ENCODE measurements at places on chromosomes 5 and 9.

DNA sequence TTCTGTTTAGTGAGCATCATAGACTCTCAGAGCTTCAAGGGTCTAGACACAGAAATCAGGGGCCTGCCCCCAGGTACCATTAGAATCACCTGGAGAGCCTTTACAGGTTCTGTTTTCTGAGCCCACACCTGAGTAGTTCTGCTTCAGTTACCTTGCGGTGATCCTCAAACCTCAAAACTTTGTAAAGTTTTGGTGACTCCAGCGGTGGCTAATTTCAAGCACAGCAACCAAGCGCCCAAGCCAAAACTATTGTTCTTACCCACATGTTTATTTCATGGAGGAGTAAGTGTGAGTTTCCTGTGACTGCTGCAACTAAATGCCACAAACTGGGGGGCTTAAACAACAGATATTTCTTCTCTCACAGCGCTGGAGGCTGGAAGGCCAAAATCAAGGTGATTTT, 108.9 kb downstream of the FOXD1 start:
- no peak for DNase-seq

GRCh38 chr5:79853676-79854418, 137.2 kb downstream of the MTX3 start:
- DNase-seq, result no peak

- DNase-seq, result no peak
Observed at GRCh38 chr9:33136721-33137670, 30.1 kb downstream of the B4GALT1 start.

GRCh38 chr5:130550562-130550928, 614.5 kb downstream of the HINT1 start:
- no peak for DNase-seq

GRCh38 chr5:53403758-53404157, 76.7 kb upstream of the FST start:
- DNase-seq, result no peak

DNA sequence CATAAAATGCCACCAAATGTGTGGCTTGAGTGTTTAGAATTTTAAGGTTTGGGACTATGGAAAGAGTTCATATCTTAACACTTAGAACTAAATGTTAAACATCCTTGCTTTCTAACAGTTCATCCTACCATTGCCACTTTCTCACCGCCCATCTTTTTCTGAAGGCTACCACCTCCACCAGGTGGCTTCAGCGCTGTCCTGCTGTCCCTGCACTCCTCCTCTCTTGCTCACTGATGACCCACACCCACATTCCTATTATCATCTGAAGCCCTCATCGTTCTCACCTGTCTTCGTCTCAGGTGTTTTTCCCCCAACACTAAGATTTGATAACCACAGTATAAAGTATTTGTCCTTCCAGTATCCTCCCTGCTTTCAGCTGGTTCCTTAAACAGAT, 7.4 kb downstream of the MEGF10 start:
- no peak for DNase-seq

GRCh38 chr9:89845862-89846261, 241.1 kb downstream of the GADD45G start:
- DNase-seq, result no peak

DNA sequence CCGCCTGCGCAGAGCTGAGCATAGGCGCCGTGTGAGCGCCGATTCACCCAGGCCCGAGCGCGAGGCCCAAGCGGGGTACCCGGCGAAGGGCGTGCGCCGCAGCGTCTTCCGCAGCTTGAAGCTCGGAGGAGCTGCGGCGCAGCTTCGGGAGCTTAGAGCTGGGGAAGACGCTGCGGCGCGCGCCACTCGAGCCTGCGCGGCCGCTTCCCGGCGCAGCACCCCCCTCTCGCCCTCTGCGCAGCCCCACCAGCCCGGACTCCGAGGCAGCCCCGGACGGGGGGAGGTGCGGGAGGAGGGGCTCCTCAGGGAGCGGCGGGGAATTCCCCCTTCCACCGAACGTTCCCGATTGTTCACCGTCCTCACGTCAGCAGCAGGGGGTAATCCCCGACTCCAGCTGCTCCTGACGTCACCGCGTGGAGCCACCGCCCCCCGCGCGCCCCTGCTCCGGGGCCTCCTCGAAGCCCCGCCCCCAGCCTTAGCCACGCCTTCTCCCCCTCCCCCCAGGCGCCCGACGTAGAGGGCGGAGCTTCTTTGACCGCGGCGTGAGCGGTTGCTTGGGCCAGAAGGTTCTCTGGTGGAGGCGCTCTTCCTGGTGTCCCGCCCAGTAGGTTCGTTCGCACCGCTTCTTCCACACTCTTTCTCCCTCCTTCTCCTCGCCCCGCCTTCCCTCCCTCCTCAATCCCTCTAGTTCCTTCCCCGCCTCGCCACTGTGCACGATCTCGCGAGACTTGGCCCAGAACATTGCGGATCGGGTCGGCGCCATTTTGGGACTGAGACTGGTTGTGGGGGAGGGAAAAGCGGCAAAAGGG, at the start of gene GPBP1:
GPBP1 (plus strand) TSS at position 741 of the 809 bp plus-strand sequence. CDS start 40,072 bp downstream, outside the sequence.
- peak; percentile 97 for DNase-seq

DNA sequence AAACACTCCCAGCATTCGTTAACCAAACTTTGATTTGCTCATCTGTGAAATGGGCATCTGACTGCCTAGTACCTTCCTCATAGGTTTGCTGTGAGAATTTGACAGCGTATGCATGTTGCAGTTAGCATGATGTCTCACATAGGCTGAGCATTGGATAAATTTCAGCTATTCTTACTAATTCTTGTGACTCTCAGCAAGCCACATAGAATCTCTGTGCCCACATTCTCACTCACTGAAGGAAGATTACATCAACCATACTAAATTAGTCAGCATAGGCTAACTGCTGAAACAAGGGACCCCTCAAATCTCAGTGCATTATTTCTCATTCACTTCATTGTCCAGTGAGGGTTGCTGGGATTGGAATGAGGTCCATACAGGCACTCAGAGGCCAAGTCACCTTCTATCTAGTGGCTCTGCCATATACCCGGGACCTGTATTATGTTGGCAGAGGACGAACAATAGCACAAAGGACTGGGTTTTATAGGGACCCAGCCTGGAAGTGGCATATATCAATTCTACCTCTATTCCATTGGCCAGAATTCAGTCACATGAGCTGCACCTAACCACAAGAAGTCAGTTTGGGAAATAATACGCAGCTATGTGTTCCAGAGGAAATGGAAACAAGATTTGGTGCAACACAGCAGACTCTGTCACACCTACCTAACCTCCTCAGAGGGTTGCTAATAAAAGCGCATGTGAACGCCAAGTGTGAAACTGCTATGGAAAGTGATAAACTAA, 4.2 kb upstream of the PTGER4 start:
- DNase-seq, result no peak

- no peak for DNase-seq
Observed at GRCh38 chr9:104872656-104873488, 55.1 kb downstream of the ABCA1 start.

GRCh38 chr9:123652416-123652815, 277.5 kb downstream of the DENND1A start:
- no peak for DNase-seq

- DNase-seq, result no peak
Observed at GRCh38 chr5:149808264-149808982, 78.3 kb downstream of the PPARGC1B start.

DNA sequence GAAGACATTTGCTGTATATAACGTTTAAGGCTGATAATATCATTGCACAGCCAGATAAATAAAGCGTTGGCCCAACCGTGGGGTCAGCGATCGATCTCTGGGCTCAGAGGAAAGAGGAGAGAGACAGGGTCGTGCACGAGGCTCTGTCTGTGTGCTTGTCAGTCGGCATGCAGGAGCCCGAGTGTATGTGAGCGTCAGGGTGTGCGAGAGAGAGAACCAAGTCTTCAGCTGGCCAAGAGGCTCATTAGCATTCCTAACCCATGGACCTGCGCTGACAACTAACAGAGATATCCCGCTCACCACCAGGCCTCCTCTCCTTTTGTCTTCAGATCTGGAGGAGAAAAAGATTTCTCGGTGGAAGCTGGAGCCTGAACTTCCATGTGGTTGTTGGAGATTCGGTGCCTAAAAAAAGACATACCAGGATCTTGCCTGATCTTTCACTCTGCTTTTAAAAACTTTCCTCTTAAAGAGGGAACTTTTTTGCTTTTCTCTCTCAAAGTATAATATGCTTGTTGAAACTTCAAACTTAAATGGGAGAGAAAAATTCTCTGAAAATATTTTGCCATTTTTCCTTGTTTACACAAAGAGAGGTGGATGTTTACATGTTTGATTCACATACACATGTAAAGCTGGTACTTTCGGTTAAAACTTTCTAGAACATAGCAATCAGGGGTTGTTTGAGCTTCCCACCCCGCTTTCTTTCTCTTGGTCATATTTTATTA, 16.5 kb downstream of the NR2F1 start:
- DNase-seq, result no peak

GRCh38 chr9:77989909-77990308, 41.7 kb downstream of the GNAQ start:
- no peak for DNase-seq

DNA sequence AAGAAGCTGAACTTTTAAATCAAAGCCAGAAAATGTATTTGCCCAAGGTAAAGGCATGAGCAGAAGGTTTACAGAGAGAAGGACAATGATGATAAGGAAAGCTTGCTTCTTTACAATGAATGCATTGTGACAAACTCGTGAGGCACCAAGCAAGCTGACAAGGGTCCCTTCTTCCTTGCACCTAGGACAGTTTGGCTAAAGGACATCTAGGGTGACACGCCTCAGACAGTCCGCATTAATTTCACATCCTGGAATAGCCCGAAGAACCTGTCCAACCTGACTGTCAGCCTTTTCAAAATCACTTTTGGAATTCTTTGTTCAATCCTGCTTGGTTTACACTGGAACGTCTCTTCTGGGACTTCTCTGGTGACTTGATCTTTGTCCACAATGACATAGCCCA, 146.4 kb upstream of the MAP3K1 start:
- DNase-seq, result no peak

GRCh38 chr9:132577119-132577518, 5.3 kb upstream of the BARHL1 start:
- no peak for DNase-seq

DNA sequence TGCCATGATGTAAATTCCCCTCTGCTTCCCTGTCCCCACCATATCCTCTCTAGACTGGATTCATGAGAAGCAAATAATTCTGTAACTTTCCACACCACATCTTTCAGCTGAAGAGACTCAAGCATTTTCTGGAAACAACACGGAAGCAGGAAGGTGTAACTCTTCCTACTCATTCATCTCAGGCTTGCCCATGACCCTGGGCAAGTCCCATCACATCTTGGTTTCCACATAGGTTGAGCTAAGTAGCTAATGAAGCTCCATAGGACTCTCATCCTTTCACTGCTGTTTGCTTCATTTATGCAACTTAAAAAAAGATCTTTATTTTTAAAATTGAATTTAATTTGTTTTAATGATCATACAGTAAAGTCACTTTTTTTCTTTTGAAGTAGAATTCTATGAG, 32.7 kb upstream of the STARD4 start:
- no peak for DNase-seq

DNA sequence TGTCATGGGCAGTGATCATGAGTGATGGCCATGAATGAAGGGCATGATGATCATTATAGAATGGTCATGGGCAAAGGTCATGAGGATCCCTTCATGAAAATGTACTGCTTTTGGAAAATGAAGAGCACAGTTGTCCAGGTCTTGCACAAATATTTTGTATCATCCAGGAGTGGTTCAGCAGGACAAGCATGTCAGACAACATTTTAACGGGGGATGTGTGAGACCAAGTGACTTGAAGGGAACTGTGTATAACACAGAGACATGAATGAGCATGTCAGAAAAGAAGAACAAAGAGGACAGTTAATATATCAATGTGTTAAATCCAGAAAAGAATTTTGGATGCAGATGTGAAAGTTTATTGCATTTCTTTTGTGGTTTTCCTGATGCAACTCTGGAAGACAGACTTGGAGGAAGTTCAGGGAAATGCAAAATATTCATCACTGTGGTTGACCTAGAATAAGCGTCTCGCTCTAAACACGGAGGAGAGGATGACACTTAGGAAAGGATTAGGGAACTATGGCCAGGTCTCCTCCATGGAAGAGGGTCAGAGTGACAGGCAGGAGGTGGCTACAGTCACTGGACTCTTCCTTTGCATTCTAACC, 116.1 kb upstream of the IRX4 start:
- DNase-seq, result no peak

DNA sequence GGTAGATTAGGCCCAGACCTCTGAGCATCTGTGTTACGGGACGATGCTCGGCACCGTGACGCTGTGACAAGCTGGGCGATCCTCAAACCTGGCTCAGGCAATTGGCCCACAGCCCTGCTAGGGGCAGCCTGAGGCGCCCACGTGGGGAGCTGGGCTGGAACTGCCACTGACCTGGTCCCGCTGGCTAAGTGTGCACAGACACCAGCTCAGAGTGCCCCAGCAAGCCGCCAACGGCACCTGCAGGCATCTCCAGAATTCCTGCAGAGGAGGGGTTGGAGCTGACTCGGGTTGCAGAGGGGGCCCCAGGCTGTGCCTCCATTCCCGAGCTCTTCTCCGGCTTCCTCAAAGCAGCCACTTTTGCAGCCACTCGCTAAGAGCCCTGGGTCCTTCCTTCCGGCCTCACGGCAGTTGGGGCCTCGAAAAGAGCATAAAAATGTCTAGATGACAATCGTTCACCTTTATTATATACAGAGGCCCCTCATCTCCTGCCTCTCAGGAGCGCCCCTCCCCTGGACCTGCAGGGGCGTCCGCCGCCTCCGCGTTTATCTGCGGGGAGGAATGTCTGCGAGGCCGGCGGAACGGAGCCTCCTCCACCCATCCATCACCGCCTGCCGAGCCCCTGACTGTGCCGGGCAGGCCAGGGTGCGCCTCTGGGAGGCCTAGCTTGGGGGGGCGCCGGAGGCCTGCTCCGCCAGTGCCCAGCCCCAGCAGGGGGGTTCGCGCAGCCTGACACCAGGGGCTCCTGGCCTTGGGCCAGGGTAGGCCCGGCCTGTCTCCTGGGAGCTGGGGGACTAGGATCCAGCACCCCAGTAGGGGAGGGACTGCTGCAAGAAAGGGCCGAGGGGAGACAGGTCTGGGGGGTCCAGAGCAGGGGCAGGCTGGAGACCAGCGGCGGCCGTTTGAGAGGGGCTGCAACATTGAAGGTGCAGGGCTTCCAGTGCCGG, 144.9 kb downstream of the BARX1 start:
- no peak for DNase-seq

DNA sequence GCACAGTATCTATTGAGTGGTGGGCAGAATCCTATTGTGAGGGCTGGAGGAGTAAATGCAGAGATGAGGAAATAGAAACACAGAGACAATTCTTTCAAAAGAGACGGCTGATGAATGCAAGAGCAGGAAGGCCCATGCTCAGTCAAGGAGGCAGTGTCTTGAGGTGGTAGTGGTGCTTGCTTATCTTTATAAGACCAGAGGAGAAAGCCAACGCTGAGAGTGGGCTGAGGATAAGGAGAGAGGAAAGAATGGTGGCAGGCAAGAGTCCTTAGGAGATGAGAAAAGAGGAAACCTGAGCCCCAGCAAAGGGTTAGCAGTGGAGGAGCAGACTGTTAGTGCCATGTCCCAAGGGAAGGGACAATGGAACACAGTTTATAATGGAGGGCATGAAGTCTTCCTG, 86.0 kb downstream of the SNCAIP start:
- no peak for DNase-seq

Data from brain pericyte (primary cell).